ENCODE measurements at places on chromosomes 3 and 15. TPM values are rescaled to one million over a fixed set of nuclear protein-coding genes. Genes with fewer than 3 reads are reported as not detected.
A peak's percentile ranks its signal among the peaks of the same experiment; 100 is the strongest.

The MOBP gene
- 0.10 TPM for total RNA-seq

The SIDT1 gene
- not detected for total RNA-seq

The CD200 gene
- 50.2 TPM for total RNA-seq

The IL5RA gene
- not detected for total RNA-seq

The ADPRH gene
- total RNA-seq = 4.1 TPM

The DAZL gene
- total RNA-seq = 3.4 TPM

The MORC1 gene
- not detected for total RNA-seq

The IL20RB gene
- total RNA-seq = 2.6 TPM

DNA sequence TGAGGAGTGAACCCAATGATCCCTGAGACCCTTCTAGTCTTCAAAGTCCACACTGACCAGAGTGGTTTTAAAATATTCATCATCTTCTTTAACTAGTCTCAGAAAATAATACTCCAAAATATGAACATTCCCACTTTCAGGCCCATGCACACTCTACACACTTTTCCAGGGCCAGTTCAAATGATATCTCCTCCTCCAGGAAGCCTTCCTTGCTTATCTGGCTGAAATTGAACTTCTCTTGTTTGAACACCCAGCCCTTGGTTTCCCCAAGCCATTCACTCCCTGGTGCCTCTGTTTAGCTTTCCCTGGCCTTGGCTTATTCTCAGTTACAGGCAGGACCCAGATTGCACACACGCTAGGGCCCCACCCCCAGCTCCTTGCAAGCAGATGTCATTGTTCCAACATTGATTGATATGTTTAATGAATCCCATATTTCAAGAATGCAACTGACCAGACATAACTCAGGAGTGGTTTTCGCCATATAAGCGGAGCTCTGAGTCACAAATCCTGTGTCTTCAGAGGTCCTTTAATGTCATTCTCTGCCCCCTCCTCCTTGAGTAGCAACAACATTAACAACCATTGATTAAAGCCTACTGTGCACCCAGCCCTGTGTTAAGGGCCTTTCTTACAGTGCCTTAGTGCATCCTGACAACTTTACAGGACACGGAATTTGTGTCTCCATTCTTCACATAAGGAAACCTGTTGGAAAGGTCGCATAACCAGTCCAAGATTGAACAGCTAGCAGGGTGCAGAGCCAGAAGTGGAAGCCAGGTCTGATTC is 2.1 kb downstream of the ITGA11 start:
- DNase-seq = no peak

GRCh38 chr15:60301024-60301423 is 96.8 kb downstream of the ANXA2 start:
- DNase-seq = no peak

DNA sequence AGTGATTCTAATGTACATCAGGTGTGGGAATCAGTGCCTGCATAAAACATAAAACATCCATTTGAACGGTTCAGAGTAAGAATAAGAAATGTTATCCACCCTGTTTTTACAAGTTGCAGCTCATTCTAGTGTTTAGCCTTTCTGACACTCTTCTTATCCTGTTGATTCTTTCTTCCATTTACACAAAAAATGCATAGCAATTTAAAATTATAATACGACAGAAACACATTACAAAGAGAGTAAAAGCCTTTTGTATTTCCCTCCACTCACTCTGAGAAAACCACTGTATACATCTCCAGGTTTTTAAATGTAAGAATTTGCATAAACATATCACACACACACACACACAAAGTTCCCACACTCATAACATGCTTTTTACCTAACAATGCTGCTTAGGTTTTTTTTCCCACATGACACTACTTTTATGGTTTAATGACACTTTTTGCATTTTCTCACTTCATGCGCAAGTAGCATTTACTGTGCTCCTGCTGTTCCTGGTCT is 199.8 kb downstream of the CNTN6 start:
- DNase-seq = no peak

DNA sequence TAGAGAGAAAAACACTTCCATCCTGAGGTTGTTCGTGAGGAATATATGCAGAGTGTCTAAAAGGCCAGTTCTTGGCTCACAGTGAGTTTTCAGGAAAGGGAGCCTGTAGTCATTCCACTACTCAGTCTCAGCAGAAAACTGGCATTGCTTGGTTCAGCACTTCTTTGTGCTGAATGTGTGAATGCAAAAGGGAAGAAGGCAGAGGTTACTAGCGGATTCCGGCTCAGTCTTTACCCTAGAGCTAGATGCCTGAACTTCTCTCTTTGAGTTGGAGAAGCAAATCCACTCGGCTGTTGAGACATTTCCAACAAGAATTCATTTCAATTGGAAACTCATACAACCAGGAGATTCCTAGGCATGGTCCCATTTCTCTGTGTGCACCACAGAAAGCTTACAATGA is 23.1 kb upstream of the FRMD4B start:
- DNase-seq = no peak

- no peak for DNase-seq
These were observed 67.8 kb downstream of the THRB start for GRCh38 chr3:24426896-24427295.

DNA sequence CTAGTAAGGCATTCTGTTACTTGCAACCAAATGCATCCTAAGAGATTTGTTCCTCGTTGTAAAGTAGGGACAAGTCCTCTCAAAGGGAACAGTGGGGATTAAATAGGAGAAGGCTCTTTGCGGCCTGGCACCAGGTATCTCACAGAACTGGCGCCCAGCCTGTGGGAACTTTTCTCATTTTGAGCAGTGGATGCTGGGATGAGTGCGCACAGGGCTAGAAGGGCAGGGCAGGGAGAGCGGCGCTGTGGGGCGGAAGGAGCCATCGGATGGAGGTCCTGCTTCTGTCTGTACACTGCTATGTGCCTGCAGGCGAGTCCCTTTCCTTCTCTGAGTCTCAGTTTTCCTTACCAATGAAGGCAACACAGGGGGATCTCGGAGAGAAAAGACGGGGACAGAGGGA is 50.6 kb downstream of the WNT7A start:
- no peak for DNase-seq

DNA sequence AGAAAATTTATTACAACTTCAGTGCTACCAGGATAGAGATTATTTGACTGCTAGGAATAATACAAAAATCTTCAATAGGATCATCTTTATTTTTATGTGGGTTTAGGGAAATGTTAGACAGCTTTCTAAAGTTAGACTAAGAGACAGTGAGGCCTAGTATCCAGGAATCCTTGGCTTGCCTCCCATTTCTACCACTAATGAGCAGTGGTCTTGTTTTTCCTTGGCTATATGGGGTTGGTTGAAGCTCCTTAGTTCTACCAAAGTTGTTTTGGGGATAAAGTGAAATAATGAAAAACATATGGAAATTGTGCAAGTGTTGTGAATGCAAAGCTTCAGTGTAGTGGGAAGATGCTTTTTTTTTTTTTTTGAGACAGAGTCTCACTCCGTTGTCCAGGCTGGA is 16.8 kb downstream of the AP4E1 start:
- DNase-seq = no peak

- no peak for DNase-seq
These were observed 43.2 kb upstream of the INSYN1 start for GRCh38 chr15:73796331-73796831.

- no peak for DNase-seq
These were observed 619.0 kb upstream of the GOLIM4 start for GRCh38 chr3:168714609-168715240.

DNA sequence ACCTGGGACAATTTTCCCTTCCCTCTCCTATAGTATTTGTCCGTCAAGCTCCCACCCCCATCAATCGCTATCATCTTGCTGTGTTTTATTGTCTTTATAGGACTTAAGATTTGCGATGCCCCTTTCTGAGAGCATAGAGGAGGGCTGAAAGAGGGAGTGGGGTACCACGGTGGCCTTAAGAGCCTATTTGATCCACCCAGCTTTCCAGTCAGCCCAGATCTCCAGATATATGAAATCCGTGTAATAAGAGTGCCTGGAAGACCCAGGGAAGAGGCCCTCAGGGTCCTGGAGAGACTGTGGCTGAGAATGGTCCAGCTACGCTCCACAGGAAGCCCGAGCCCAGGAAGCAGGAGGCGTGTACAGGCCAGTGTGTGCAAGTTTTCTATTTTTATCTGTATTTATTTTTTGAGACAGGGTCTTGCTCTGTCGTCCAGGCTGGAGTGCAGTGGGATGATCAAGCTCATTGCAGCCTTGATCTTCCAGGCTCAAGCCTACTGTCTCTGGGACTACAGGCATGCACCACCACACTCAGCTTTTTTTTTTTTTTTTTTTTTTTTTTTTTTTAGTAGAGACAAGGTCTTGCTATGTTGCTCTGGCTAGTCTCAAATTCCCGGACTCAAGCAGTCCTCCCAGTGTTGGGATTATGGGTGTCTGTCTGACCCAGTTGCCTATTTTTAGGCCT is 964 bp upstream of the NCKIPSD start:
- DNase-seq = no peak

DNA sequence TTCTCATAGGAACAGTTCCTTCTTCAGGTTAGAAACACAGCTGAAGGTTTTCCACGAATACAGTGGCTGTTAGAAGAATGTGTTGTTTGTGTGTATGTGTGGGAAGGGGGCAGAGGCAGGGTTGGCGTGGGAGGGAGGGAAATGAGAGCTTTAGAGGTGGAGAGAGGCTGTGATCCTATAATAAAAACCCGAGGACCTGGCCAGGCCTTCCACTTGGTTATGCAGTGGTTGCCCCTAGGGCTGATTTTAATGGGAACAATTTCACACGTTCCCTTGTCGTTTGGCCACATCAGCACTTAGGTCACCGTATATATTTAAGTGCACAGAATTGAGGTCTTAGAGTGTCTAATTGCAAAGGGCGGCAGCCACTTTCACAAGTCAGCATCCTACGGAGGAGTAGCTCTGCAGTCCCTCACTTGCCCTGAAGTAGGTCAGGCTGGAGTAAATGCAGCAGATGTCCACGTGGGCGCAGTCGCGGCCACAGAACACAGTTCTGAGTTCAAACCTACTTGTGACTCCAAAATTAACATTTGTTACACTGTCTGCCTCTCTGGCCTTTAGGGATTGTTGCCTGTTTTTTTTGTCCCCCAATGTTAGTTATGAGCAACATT is 85.6 kb downstream of the PDCD6IP start:
- DNase-seq = no peak

GRCh38 chr3:53016236-53016635 is 29.6 kb downstream of the SFMBT1 start:
- DNase-seq = no peak

- DNase-seq = no peak
These were observed 117.2 kb upstream of the LRRC3B start for GRCh38 chr3:26505399-26505798.

DNA sequence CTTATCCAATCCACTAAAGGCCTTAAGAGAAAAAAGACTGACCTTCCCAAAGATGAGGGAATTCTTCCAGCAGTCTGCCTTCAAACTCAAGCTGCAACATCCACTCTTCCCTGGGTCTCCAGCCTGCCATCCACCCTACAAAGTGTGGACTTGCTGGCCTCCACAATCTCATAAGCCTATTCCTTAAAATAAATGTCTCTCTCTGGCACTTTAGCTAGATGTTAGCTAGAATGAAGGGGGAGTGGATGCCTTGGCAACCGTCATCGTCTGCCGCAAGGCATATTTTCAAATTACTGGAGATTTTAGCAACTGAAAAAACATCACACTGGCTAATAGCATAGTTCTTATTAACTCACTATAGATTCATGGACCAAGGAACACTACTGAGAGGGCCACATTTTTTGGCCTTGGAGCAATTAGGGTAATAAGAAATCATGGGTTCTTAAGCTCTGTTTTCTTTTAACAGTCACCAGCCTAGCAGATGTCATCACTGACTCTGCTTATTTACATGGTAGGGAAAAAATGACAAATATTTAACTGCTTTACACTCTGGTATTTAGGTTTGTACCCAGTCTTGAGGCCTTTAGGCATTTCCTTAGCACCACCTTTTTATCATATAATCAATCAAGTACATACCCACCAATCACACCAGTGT is 245.3 kb downstream of the MYRIP start:
- no peak for DNase-seq

DNA sequence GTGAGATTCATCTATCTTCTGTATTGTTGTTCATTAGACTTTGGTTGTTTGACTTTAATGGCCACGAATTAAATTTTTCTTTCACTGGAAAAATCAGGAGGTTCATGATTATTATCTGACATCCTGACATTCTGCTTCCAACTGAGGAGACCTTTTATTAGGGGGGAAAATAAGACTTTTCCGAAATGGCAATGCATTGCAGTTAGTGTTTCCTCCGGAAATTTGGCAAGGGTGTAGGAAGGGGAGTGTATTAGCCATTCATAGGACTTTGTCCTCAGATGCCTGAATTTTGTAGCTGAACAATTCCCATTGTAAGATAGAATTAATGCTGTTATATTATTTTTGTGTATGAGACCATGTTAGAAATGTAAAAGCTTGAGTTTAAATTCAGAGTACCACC is 450.6 kb upstream of the TGFBR2 start:
- DNase-seq = no peak

DNA sequence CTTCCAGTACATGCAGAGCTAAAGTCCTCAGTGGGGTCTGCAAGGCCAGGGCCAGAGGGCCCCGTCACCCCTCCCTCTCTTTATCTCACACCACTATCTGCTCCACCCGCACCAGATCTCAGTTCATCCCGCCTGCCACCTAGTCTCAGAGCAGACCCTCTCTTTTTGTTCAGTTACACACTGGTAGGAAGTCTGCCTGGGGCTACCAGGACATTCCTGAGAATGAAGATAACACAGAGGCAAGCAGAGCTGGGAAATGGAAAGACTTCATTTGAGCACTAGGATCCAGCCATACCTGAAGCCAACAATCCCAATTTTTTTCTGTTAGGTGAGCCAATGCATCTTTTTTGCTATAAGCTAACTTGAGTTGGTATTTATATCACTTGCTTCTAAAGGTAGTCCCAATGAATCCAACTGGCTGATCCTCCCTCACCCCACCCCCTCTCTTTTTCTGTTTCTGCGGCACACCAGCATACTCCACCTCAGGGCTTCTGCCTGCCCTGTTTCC is 24.5 kb downstream of the ATP2B2 start:
- no peak for DNase-seq

DNA sequence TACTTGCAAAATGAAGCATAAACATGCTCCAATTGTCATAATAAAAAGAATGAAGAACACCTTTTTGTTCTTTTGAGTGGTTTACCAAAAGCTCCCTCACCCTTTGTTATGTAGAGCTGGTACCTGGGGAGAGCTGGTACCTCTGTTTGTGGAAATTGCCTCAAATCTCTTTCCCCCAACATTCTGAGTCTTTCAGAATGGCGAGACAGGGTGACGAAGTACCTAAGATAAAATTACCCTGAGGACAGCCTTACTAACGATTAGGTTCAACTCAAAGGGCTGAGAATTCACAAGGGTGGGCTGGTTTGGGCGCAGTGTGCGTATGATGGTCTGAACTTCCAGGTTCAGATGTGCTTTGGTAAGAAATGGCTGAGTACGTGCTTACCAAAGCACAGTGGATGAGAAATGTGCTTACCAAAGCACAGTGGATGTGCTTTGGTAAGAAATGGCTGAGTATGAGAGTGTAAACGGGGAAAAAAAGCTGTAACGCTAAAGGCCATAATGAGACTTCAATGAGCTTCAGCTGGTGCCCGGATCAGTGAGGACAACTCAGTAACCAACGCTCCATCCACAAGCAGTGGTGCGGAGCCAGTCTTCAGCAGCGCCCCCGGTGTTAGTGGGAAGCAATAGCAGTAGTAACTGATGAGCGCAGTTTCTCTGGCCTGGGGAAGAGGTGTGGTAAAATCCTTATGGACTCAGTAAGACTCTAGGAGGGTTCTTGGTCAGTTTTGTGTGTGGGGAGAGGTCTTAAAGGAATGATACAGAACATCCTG is 72.3 kb upstream of the LRIG1 start:
- peak; percentile 70 for DNase-seq

GRCh38 chr3:146834917-146835316 is 229.8 kb upstream of the PLSCR5 start:
- no peak for DNase-seq

All from H1 (cell line).